MCF 10A (cell line): ENCODE measurements at places on chromosomes 13 and 19. TPM values are rescaled to one million over a fixed set of nuclear protein-coding genes. Genes with fewer than 3 reads are reported as not detected.

DNA sequence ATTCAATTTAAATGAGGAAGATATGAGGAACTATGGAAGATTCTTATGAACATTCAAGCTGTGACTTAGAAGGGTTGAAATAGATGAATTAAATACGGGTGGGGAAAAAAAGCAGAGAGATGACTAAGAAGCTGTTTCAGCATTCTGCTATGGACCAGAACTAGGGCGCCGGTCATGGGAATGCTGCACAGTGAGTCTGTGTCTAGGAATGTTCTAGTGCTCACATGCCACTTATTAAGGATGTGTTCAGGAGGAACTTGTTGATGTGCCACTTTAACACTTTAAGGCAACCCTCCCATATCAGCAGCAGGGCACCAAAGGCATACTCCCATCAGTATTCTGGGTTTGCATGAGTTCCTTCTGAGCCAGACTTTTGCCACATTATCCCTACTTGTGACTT lies 152.1 kb downstream of the POSTN start:
- peak; percentile 62 for DNase-seq

DNA sequence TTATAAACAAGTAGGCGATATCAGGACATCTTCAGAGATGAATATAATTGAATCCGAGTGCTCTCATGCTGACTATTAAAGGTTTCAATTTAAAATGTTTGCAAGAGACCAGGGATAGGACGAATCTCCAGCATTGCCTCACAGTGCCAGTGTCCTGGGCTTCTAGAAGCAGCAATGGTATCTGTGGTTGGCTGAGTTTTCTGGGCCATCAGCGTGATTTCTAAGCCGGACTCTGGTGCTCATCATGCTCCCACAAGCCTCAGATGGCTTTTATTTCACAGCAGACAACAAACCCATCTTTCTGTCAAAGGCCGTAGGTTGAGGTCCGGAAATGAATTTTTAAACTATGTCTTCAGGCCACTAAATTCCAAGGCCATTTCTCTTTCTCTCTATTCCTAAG lies 187.7 kb downstream of the FOXO1 start:
- DNase-seq, result no peak

- DNase-seq, result peak; percentile 81
Measured at GRCh38 chr19:3580156-3580934, 4.9 kb upstream of the GIPC3 start.

Gene UQCR11
- 211 and 256 TPM in 2 replicates for total RNA-seq

Gene CEACAM19
- 13.2 and 25.6 TPM in 2 replicates for total RNA-seq

Gene HAUS5
- total RNA-seq, result 6.3 and 10.6 TPM in 2 replicates
